Stimulated activated CD8-positive, alpha-beta memory T cell treated with anti-CD3 and anti-CD28 coated beads, Interleukin-4, amount 100 ng/mL, for 24 hours (primary cell): ENCODE measurements at places on chromosomes 5 and 9.

- no peak for DNase-seq
These were observed at the start of gene SPINK6 for GRCh38 chr5:148202531-148203203. Gene SPINK6 (plus strand): TSS chr5:148203042. CDS start chr5:148203097, 55 bp downstream.

DNA sequence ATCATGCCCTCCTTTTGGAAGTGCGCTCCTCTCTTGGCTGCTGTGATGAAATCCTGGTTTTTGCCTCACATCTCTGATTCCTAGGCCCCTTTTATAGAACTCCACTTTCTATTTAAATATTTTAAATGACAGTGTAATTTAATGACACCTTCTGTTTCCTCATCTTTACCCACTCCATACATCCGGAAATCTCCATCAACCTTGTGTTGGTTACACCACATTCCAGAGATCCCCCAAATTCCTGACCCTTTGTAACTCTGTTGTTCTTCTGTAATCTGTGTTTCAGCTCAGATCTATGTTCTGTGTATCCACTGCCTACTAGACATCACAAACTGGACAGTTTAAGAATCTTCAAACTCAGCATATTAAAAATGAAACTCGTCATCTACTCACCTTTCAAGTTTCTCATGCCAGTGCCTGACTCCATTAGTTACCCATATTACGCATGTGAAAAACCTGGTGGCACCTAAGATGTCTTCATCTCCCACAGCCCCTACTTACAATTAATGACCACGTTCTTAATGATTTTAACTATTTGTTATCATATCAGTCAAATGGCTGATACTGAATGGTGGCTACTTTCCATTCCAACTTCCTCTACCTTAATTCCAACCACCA is 25.1 kb downstream of the PARP8 start:
- DNase-seq: no peak

- no peak for DNase-seq
These were observed 55.3 kb downstream of the BARX1 start for GRCh38 chr9:93899609-93900435.

GRCh38 chr5:91378752-91379211 is 4.3 kb downstream of the ARRDC3 start:
- DNase-seq: no peak

DNA sequence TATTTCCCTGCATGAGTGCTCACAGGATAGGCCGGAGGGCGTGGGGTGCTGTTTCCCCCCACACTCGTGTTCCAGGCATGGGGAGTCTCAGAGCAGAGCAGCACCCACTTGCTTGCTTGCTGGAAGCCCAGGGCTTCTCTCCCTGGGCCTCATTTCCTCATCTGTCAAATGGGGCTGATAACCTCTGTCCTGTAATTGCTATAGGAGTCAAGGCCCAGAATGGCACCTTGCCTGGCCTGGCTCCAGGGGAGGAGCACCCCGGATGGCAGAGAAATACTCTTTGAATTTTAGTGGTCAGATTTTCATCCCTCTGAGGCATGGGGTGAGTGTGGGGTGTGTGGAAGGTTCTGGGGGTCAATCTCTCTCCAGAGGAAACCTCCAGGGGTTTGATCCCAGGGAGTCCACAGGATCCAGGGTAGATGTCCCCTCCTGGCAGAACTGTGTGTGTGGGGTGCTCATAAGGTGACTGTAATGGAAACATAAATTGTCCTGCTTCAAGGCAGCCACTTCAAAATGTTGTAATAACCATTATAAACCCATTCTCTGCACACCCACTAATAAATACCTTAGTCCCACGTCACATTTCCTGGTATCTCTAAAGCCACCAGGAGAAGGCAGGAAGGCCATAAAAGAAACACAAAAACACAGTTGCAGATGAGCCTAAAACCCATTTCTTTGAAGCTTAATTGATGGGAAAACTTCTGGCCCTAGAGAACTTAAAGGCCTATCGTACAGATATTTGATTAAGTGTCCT is 272.2 kb downstream of the FSTL4 start:
- no peak for DNase-seq

DNA sequence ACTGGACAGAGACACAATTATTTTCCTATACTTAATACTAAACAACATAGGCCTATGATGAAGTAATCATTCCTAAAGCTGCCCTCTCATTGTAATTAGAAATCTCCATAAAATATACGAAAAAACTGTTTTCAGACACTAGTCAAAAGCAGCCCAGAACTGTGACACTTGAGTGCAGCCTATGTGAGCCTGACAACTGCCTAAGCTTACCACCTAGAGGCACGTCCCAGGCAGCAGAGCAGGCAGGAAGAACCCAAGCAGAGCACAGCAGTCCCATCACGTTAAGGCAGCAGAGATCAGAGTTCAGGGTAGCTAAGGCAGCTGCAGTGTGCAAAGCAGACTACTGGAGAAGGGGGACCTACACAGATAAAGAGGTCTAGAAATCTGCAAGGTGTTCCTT is 46.4 kb downstream of the GOLPH3 start:
- no peak for DNase-seq

- no peak for DNase-seq
These were observed 49.0 kb downstream of the TEX10 start for GRCh38 chr9:100303747-100304146.

DNA sequence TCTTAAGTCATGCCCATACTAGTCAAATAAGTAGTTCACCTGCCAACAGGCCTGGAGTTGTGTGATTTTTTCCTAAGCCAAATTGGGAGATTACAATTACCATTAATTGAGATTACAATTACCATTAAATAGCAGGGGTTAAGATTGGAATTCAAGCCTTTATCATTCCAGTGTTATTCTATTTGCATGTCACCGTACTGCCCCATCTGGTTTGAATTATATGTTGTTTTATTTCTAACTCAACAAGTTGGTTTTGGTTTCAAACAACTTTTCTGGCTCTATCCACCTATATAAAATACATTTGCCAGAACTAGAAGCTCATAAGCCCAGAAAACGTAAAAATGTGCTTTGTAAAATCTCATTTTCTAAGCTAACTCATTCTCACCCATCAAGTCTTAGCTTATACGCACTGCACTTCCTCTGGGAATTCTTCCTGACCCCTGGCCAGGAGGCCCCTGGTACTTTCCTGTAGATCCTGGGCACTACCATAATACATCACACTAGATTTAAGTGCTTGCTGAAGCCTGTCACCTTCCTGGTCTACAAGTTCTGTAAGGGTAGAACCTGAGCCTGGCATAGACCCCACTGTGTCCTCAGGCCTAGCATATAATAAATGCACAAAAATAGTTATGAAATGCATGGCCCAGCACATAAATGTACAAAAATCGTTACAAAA is 242.0 kb upstream of the TRPM3 start:
- no peak for DNase-seq

DNA sequence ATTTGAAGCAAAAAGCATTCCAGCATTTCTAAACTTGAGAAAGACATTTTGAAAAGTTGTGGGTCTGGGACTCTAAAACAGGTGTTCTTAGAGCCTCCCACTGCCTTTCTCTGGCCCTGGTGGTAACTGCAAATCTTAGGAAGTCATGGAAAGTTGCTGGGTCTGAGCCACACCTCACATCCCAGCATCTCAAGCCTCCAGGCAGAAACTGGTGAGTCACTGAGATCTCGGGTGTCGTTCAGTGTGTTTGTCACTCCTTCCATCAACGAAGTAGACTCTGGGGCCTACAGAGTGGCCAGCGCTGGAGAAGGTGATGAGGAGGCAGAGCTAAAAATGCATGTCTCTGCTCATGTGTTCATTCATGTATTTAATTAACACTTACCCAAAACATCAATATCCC is 59.6 kb upstream of the C5orf58 start:
- DNase-seq: no peak
